ENCODE measurements at places on chromosomes 13 and 19.

DNA sequence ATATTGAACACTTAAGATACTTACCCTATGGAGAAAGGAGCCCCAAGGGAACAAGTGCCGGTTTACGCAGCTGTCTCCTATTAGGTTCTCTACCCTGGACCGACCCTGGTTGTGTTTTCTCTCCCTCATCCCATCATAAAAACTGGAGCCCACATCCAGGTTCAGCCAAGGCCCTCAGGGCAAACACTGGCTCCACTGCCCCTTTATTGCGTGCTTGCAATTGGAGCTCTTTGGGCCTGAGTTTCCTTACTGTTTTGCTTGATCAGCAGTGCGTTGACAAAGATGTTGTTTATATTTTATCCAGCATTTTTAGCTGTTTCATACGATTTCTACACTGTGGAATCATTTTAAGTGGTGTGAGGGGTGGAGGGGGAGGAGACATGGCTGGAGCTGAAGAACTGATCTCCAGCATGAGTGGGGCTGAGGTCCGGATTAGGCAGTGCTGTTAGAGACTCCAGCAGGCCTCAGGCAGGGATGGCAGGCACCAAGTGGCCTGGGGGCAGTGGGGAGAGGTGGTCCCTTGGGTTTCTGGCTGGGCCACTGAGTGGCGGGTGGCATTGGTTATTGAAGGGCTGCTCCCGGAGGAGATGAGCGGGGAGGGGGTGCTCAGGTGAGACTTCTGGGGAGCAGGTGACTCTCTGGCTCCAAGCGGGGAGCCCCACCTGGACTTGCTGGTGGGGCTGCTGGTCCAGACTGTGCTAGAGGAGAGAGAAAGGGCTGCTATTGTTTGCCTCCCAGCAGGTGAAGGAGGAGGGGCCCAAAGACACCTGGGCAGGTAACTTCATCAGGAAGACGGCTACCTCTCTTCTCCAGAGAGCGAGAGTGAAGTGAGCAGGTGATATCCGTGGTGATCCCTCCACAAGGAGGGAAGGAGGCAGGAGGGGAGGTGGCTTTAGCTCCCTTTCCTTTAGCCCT lies 62.4 kb upstream of the RNF113B start:
- DNase-seq: no peak

GRCh38 chr19:48284896-48285295 lies 15.0 kb downstream of the ZNF114 start:
- peak; percentile 20 for DNase-seq

DNA sequence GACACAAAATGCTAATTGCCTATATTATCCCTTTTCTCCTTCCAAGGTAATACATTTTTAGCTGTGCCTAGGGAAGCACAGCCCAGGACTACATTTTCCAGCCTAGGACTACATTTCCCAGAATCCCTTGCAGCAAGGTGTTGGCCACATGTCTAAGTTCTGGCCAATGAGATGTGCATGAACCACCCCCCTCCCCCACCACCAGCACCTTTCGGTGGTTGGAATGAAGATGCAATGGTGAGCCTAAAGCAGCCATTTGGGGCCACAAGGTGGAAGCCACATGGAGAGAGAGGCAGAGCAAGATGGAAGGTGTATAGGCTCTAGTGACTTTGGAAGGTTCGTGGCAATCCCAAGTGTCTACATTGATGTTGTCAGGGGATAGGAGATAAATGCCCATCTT lies 16.2 kb downstream of the UNC13A start:
- peak; percentile 62 for DNase-seq

GRCh38 chr19:40623403-40624251 lies 22.5 kb downstream of the LTBP4 start:
- DNase-seq: peak; percentile 69

DNA sequence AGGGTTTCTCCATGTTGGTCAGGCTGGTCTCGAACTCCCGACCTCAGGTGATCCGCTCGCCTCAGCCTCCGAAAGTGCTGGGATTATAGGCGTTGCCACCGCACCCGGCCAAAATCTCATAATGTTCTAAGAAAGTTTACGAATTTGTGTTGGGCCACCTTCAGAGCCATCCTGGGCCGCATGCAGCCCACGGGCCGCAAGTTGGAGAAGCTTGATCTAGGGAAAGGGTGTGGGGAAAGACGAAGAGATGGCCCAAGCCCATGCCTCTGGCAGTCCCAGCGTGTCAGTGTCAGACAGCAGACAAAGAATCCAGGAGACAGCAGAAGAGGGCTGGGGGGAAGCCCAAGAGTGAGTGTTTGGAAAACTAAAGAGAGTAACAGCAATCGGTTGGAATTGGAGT lies 17.3 kb upstream of the PNMA8C start:
- DNase-seq: no peak

DNA sequence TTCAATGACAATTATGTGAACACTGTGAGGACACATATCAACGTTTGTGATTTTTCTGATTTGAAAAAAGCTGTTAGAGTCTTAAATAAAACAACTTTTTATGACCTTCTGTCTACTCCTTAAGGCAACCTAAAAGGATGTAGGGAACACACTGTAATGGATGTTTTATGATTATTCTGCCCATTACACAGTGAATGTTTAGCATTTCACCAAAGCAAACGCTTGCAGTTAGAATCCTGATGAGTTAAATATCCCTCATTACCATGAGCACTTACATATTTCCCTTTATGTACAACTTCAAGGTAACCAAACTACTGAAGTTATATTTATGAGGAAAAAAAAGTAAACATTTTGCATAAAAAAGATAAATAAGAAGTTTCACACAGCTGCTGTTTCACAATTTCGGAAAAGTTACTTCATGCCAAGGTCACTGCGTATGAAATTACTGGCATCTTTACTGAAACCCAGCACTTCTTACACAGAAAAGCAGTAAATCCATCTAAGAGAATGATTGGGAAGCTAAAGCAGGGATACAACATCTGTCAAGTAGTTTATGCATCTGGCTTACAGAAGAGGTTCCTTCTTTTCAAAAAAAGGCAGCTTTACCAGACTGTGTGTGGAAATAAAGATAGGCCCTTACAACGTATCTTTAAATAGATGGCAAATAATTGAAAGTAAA lies 733.7 kb upstream of the ATXN8OS start:
- DNase-seq: peak; percentile 18
